Activated T-cell treated with anti-CD3 and anti-CD28 coated beads, Interleukin-2, amount 50 U/mL, for 72 hours (primary cell): ENCODE measurements at places on chromosomes 3 and 15.

GRCh38 chr3:17901893-17902292 lies 159.5 kb upstream of the TBC1D5 start:
- DNase-seq: no peak

- DNase-seq: no peak
Measured at GRCh38 chr3:127320529-127321121, 32.8 kb upstream of the PRR20G start.

- DNase-seq: no peak
Measured at GRCh38 chr3:109072194-109072593, 45.7 kb downstream of the MORC1 start.

DNA sequence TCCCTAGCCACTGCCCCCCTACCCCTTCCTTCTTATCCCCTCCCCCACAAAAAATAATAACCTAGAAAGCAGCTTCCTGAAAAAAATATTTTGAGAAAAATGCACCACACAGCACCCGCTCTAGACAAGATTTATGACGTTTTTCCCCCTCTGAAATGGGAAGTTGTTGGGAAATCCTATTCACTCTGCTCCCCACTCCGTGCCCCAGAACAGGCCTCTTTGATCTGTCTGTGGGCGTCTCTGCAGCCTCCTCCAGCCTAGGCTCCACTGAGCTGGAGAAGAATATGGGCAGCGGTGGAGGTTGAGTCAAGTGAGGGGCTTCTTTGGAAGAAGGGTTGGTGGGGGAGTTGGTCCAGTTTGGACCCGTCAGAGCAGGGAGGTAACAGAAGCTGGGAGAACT lies 28.5 kb upstream of the POLG start:
- DNase-seq: no peak
